Fibroblast of villous mesenchyme (primary cell): ENCODE measurements at places on chromosomes 12 and 14.

GRCh38 chr12:119406308-119406707 lies 71.8 kb downstream of the CCDC60 start:
- no peak for DNase-seq

DNA sequence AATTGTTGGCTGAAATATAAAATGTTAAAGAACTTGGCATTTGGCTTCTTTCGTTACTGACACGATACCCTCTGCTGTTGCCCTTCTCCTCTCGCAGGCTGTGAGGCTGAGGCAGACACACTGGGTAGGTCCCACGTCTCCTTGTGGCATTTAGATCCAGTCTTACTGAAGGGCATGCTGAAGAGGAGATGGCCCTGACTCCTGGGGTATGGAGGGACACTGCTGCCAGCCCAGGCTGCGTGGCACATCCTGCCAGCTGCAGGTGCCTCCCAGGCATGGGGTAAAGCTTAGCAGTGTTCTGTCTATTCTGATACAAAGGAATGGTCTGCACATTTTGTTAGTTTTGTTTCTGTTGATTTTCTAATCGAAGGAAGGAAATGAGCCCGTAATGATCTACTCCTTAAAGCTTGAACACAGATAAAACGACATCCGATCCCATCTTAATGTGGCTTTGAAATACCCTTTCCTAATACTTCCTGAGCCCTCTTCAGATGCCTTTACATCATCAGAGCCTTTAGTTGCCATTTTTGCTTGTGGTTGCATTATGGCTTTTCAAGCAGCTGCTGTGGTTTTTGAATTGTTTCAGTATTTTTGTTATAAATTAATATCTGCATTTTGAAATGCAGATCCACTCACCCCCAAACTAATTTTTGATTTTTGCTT lies 61.1 kb downstream of the WDR20 start:
- no peak for DNase-seq

GRCh38 chr12:92785563-92785950 lies 82.8 kb downstream of the PLEKHG7 start:
- DNase-seq: no peak

DNA sequence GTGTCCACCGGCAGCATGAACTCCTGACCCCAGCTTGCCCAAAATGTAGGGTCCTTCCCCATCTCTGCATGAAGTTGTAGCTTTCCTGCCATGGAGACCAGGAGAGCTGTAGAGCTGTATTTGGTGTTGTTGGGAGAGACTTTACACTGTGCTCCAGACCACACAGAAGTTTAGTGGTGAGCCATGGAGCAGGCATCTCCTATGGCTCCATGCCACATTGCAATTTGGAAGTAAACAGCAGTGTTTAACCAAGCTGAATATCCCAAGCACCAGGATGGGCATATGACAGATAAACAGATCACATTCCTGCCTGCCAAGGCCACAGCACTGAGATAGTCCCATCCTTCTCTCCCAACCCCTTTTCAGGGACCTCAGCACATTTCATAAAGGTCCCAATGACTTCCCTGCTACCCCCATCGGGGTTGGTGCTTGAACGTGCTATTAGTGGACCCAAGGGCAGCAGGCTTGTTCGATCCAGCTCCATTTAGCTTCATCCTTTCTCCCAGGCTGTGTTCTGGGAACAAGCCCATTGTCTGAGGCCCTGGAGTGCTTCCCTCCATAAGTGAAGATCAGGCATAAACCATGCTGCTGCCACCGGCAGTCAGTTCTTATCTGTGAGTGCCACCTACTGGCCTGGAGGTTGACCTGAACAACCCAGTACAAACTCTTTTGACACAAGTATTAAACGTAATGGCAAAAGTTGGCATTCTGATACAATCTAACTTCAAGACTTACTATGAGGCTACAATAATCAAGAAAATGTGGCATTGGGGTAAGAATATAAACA lies 172.3 kb upstream of the ATXN7L3B start:
- peak; percentile 16 for DNase-seq

- peak; percentile 61 for DNase-seq
Observed at GRCh38 chr14:74754157-74754556, 9.0 kb upstream of the YLPM1 start.
